Inflammatory macrophage treated with lipopolysaccharide for 4 hours (primary cell): ENCODE measurements at places on chromosomes 6 and 20.

DNA sequence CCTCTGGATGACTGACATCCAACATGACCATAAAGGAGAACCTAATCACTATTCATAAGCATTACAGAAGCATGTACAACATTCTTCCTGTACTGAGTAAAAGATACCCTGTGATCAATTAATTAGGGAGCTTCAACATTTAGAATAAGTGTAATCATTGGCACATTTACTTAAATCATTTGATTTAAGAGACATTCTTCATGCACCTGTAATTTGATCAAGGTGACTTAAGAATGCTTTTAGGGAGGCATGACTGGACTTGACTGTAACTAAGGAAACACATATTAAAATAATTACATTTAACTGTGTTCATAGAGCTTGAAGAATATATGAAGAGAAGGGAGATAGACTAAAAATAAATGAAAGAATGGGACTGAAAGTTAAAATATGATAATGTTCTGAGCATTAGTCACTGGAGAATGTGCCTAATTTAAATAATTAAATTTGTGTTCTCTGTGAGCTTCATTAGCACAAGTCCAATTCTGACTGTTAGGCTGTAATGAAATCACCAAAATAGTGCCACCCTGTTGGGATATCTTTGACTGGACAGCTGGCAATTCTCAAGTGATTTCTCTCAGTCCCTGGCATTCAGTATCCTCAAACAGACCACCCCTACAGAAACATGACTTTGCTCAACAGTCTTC, 295.5 kb upstream of the ADGRB3 start:
- DNase-seq = no peak

DNA sequence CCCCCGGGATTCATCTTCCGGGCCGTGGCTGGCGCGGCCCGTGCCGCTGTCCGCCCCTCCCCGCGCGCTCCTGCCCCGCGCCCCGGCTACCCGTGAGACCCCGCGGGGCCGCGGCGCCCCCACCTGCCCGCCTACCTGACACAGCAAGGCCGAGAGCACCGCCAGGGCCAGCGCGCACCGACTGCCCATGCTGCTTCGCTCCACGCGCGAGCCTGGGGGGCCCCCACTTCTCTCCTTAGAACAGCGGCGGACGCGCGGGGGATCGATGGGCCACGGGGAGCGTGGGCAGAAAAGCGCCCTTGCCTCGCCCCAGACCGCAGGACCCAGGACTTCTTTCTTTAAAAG, 955 bp downstream of the DLL1 start:
- no peak for DNase-seq

GRCh38 chr6:75126518-75126917, 79.3 kb downstream of the COL12A1 start:
- DNase-seq = no peak

DNA sequence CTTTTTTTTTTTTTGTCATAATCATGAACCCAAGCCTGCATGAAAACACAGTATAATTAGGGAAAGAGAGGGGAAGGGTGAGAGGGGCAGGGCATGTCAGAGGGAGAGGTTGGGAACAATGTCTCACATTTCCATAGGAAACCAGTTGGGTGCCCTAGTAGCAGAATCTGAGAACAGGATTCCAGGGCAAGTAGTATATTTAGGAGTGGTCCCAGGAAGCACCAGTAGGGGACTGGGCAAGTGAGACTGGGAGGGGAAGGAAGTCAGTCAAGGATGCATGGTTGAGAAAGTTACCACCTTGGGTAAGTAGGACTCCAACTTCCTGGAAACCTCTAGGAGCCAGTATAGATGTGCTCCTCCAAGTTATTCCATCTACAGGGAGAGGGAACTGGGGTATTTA, 88.6 kb upstream of the MAFB start:
- DNase-seq = no peak

DNA sequence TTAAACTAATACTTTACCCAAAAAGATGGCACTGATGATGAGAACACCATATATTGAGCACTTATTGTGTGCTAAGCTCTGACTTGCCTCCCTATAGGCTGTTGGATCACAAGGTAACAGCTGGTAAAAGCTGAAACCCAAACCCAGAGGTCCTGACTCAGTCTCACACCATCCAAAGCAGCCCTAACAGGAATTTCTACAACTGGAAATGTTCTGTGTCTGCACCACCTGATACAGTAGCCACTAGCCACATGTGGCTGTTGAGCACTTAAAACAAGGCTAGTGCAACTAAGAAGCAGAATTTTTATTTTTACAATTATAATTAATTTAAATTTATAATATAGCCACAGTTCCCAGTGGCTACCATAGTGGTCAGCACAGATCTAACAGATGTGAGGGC, 15.6 kb upstream of the MATN4 start:
- no peak for DNase-seq

DNA sequence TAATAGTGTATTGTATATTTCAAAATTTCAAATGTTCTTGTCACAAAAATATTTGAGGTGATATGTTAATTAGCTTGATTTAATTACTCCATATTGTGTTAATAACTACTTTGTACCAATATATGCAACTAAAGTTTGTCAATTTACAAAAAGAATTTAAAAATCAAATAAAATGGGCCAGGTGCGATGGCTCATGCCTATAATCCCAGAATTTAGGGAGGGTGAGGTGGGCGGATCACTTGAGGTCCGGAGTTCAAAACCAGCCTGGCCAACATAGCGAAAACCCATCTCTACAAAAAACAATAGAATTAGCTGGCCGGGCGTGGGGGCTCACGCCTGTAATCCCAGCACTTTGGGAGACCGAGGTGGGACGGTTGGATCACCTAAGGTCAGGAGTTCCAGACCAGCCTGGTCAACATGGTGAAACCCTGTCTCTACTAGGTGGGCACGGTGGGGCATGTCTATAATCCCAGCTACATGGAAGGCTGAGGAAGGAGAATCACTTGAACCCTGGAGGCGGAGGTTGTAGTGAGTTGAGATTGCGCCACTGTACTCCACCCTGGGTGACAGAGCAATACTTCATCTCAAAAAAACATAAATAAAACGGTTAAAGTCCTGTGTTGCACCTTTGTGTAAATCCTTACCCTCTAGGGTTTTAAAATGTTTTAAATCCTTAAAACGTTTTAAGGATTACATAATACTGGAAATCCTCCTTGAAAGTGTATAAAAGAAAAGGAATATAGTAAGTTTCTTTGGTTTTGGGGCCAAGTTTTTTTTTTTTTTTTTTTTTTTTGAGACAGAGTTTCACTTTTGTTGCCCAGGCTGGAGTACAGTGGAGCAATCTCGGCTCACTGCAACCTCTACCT, 4.0 kb downstream of the HSPA1B start:
- peak; percentile 80 for DNase-seq
